Stimulated activated CD8-positive, alpha-beta memory T cell treated with anti-CD3 and anti-CD28 coated beads, Interleukin-4, amount 100 ng/mL, for 24 hours (primary cell): ENCODE measurements at places on chromosomes 7 and 10.

DNA sequence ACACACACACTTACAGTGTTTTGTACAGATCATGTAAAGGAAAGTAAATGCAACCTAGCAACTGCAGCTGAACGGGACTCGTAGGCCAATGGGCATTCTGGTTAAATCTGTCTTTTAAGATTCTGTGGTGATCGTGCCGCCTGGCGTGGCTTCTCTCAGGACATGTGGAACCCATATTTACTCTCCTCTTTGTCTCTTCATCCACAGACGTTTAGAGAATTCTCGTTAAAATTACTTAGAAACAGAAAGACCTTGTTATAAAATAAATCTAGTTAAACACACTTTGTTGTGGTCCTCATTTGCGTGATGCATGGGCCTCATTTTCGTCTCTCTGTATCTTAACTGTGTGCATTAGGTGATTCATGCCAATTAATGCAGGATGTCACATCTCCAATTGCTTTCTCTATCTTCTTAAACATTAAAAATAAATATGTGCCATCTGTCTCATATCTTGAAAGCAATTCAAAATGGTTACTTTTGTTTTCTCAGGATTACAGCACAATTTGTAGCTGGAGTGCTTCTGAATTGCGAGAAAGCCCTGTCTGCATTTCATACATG is 11.5 kb downstream of the KLF6 start:
- DNase-seq: no peak

DNA sequence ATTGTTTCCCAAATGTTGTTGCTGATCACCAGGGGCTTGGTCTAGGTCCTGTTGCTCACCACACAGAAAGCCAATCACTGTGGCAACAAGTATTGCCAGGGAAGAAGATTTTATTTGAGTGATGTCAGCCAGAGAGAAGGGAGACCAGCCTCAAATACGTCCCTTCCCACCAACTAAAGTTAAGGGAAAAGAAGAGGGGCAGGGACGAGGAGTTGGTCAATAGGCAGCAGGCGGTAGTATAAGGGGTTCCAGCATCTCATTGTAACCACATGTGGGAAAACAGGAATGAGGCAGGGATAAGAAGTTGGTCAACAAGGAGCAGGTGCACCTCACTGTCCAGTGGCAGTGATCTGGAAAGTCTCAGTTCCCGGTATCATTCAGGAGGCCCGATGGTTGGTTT is 138.9 kb upstream of the KCNMA1 start:
- no peak for DNase-seq

- DNase-seq: no peak
Measured at GRCh38 chr7:47690902-47691558, 109.1 kb upstream of the TNS3 start.

DNA sequence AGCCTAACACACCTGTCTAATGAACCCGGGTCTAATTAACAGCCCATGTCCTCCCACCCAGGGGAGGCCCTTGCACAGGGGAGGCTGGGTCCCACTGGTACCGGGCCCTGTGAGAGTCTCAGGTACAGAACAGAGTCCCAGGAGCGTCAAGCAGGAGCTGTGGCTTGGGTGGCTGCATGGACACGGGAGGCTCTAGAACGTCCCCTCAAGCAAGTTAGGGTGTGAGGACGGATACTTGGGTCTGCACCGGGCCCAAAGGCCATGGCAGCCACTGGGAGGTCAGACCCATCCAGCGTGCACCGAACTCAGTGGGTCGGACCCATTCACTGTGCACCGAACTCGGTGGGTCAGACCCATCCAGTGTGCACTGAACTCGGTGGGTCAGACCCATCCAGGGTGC is 309.7 kb downstream of the DNAJB6 start:
- no peak for DNase-seq

GRCh38 chr7:50092579-50093491 is at the start of gene ZPBP:
Gene ZPBP (minus strand): TSS chr7:50093246. CDS start chr7:50093194, 52 bp downstream.
- DNase-seq: peak; percentile 42

DNA sequence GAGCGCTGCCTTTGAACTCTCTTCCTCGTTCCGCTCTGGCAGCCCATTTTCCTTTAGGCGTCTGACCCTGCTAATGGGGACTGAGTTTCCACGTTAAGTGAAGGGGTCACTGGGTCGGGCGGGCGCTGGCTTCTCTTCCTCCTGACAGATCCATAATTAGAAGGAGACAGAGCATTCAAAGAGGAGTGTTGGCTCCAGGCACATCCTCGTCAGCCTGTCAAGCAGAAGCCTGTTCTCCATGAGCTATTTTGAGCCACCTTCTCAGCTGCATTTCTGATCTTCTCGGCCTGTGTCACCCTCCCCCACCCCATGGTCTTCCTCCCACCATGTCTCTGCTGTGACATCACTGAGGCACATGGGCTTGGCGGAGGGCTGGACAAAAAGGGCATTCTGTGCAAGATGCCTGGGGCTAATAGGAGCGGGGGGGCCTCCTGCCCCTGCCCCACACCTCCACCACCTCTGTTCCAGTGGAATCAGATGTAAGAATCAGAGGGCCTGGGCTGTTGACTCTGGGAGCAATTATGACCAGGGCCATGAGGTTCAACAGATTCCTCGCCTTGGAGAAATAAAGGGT is 248.1 kb downstream of the PLXNA4 start:
- no peak for DNase-seq

GRCh38 chr10:5583525-5584175 is 58.9 kb downstream of the CALML3 start:
- DNase-seq: no peak

DNA sequence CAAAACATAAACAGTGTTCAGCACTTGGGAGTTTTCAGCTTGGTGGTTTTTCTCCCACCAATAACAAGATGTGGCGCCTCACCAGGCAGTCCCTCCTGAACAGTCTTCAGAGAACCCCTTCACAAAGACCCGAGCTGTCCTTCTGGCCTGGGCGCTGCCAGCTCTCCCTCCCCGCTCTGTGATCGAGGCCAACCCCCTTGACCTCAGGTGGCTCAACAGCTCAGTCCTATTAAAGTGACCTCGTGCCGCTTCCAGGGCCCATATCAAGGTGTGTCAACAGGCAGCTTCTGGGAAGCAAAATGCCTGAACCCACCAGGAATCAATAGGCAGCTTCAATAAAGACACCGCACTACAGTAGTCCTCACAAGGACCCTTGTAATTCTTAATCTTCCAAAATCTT is 63.3 kb downstream of the CHST15 start:
- no peak for DNase-seq

DNA sequence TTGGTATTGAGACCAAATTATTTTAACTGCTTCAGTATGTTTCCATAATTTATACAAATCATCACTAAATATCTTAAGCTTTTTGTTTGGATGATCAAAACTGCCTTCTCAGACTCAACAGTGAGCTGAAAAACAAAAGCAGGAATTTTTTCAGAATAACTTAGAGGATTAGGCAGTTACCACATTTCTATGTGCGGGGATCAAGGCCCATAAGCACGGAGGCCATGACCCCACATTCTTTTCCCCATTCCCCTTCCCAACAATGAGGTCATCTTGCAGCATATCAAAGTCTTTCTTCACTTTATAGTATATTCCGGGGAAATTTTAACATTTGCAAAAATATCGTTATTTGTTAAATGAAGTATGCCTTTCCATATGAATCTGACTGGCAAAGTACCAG is 125.8 kb downstream of the ELMO1 start:
- no peak for DNase-seq

GRCh38 chr7:114885836-114886235 is 36.1 kb upstream of the MDFIC start:
- DNase-seq: no peak

GRCh38 chr7:5442757-5443305 is 19.2 kb upstream of the TNRC18 start:
- DNase-seq: no peak

DNA sequence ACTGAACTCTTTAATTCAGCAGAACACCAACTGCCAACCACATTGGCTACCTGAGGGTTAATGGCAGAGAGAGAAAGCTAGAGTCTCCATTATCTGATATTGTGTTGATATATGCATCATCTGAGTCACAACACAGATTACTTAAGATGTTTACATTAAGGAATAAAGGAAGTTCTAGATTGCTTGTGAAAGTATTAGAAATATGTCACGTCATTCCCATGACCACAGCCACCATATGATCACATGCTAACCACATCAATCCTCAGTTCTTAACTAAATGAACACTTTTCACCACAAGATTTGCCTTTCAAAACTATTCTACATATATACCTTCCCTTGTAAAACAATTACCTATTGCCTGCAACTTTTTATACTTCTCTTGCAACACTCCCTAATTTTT is 337.9 kb downstream of the FGFR2 start:
- no peak for DNase-seq

DNA sequence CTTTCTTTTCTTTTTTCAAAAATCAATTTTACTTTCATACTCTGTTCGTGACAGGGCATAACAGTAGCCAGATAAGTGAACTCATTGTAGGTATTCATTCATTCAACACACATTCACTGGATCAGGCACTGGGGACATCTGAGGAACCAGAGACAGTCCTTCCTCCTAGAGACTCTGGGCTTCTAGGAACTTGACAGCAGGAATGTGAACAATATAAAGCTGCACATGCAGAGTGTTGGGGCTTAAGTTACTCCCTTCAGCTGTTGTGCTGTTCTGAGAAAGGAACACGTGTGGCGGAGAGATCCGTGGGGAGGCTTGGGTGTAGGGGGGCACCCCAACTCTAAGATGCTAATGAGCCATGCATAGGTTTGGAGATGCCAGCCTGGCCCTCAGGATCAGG is 120.4 kb downstream of the PKD1L1 start:
- DNase-seq: no peak

DNA sequence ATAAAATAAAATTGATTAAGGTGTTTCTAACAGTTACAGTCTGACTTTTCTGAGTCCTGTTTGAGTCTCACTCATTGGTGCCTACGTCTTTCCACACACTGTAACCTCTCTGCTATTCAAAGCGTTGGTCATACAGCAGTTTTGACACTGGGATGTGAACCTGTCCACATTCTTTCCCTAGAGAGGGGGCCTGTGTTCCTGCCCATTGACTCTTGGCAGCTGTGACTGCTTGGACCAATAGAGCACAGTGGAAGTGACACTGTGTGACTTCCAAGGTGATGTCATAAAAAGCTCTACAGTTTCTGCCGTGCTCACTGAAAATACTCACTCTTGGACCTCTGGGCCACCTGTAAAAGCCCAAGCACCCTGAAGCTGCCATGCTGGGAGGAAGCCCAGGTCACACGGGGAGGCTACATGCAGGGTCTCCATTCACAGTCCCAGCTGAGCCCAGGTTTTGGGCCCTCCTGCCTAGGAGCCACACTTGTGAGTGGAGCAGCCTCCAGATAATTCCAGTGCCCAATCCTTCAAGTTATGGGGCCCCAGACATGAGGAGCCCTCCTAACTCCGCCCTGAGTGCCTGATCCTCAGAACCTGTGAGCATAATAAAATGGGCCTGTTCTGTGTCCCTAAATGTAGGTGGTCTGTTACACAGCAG is 704 bp upstream of the ANTXRL start:
- no peak for DNase-seq

- DNase-seq: no peak
Measured at GRCh38 chr10:47253651-47254375, 46.2 kb upstream of the GDF10 start.

DNA sequence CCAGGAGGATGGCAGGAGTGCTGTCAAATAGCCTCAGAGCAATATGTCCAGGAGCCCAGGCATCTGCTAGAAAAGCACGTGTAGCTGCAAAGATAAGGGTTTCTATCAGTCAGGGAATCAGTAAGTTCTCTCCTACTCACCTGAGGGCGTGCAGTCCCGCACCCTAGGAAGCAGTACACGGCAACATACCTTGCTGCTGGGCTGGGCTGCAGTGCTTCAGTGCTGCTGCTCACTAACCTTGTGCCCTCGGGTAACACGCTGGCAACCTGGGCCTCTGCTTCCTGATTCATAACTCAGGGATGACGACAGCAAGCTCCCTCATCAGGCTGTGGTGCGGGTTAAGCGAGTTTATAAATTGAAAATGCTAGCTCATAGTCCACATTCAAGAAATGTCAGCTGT is 29.5 kb upstream of the CCNY start:
- no peak for DNase-seq

- DNase-seq: no peak
Measured at GRCh38 chr7:55163733-55164132, 144.9 kb downstream of the EGFR start.

GRCh38 chr10:69748621-69749020 is 53.1 kb upstream of the COL13A1 start:
- no peak for DNase-seq

DNA sequence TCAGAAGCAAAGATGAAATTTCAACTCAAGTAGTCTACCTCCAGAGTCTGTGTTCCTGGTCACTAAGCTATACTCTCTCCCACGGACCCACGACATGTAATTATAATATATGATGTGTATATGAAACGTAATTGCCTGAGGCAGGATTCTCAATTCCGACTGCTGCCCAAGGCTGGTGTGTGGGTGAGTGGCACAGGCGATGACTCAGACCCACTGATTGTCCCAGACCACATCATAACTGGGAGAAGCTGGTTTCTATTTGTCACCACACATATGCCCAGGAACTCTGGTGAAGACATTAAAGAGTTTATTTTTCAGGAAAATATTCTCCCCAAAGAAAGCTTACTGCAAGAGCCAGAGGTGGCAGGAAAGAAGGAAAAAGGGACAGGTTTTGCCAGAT is 219.3 kb downstream of the JAZF1 start:
- DNase-seq: no peak

DNA sequence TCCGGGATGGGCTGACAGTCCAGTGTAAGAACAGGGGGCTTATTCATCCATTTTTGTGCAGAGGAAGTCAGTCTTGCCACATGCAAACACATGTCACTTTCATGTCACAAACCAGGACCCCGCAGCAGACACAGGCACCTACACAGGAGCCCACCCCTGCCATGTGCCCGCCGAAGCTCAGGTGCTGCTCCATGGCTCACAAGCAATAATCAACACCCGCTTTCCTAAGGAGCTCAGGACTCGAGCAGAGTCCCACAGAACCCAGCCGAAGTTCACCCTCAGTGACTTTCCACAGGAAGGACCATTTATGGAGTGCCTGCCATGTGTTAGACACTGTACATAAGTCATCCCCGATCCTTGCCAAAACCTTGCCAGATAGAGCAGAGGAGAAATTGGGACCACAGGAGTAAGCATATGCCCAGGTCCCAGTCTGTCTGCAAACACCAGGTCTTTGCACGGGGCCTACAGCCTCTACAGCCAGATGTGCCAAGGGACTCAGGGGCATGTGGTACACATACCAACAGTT is 99.4 kb downstream of the EBF3 start:
- no peak for DNase-seq

GRCh38 chr7:77226357-77226839 is 26.8 kb upstream of the FGL2 start:
- no peak for DNase-seq

DNA sequence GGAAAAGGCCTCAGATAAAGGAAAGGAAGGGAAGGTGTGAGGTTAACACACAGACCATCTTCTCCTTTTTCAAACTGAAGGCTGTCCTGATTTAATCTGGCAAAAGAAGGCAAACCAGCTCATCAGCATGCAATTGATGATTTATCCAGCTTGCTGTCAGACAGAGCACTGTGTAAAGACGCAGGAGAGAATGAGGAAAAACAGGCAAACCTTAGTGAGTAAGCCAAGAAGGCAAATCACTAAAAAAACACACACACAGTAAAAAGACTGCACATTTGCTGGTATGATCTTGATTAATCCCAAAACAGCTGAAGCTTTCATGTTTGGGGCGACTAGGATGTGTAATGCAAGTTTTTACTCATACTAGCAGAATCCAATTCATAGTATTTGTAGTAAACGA is 65.8 kb upstream of the SKAP2 start:
- DNase-seq: no peak

GRCh38 chr7:31028417-31028992 is 23.6 kb upstream of the ADCYAP1R1 start:
- no peak for DNase-seq
